CD8-positive, alpha-beta memory T cell (primary cell): ENCODE measurements at places on chromosomes 13 and 19.
A peak's percentile ranks its signal among the peaks of the same experiment; 100 is the strongest.

- no peak for DNase-seq
- no peaks in the 10 kb centered on the region for H3K4me1 ChIP-seq
- no peaks in the 10 kb centered on the region for H3K27me3 ChIP-seq
- peaks cover 33% of the 10 kb centered on the region for H3K36me3 ChIP-seq
- H3K4me3 ChIP-seq = no peak overlapping the region
Observed at GRCh38 chr19:33089010-33089409, 8.0 kb downstream of the GPATCH1 start.

GRCh38 chr13:94613051-94613450 is 11.4 kb downstream of the GPR180 start:
- no peaks in the 10 kb centered on the region for H3K4me1 ChIP-seq
- H3K36me3 ChIP-seq = no peaks in the 10 kb centered on the region
- no peak for DNase-seq
- no peak overlapping the region for H3K27ac ChIP-seq
- H3K27me3 ChIP-seq = no peaks in the 10 kb centered on the region

DNA sequence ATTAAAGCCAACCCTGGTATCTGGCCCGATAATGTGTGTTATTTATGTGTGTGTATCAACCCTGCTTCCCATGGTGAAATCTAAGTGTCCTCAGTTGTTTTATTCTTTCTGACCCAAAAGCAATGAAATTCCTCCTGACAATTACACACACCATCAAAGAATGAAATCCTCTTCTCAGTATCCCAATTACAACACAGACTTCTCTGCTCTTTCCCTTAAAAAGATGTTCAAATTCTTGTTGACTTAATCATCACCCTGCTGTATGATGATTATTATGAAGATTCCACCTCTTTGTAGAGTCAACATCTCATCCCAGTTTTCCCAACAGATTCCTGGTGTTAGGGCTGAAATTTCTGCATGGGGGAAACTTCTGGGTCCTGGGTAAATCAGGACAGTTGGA is 8.9 kb upstream of the TRPC4 start:
- H3K27me3 ChIP-seq = no peaks in the 10 kb centered on the region
- H3K4me3 ChIP-seq = no peak overlapping the region
- H3K4me1 ChIP-seq = no peaks in the 10 kb centered on the region
- DNase-seq = no peak
- H3K36me3 ChIP-seq = no peaks in the 10 kb centered on the region

DNA sequence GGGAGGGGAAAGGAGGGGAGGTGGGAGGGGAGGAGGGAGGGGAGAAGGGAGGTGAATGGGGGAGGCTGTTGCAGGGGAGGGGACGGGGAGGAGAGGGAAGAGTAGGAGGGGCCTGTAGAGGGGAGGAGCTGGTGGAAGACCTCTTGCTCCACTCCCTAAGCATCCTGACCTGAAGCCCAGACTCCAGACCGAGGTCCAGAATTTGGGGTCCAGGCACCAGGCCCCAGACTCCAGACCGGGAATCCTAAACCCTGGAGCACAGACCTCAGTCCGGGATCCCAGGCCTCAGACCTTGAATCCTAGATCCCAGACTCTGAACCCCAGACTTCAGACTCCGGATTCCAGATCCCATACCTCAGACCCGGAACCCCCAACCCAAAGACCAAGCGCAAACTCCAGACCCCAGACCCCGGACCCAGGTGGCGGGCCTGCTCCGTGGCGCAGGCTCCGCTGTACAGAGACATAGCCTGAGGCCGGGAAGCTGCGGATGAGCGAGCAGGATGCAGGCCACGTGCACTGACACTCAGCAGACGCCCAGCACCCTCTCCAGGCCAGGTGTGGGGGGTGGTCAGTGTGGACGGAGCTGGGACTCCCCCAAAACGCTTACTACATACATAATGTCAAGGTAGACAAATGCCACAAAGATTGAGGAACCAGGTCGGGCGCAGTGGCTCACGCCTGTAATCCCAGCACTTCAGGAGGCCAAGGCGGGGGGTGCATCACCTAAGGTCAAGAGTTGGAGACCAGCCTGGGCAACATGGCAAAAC is 710 bp upstream of the BTBD2 start:
- DNase-seq = peak; percentile 30
- H3K27me3 ChIP-seq = no peaks in the 10 kb centered on the region
- H3K27ac ChIP-seq = no peak overlapping the region
- peaks cover 6% of the 10 kb centered on the region for H3K4me1 ChIP-seq

GRCh38 chr13:87107651-87108050 is 563.5 kb upstream of the SLITRK5 start:
- H3K27me3 ChIP-seq = no peaks in the 10 kb centered on the region
- H3K4me1 ChIP-seq = no peaks in the 10 kb centered on the region
- H3K4me3 ChIP-seq = no peak overlapping the region
- DNase-seq = no peak
- no peaks in the 10 kb centered on the region for H3K36me3 ChIP-seq

DNA sequence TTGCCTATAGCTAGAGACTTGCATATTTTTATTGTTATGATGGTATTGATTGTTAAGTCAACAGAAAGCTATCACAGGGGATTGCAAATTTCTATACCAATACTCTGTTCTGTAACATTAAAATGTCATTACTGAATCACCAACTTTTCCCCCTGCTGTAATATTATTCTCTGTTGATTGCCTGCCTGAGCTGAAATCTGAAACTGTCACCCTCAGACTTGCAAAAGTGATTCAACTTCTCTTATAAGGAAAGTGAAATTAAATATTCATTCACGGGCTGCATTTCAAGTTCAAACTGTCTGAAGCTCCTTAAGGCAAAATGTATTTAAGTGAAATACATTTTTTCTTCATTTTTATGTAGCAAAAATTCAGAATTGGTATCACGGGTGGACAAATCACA is 723.2 kb downstream of the PCDH9 start:
- H3K4me1 ChIP-seq = no peaks in the 10 kb centered on the region
- DNase-seq = no peak
- no peaks in the 10 kb centered on the region for H3K27me3 ChIP-seq
- no peak overlapping the region for H3K4me3 ChIP-seq
- H3K27ac ChIP-seq = no peak overlapping the region

GRCh38 chr13:89550938-89551337 is 1796.5 kb upstream of the MIR17HG start:
- no peaks in the 10 kb centered on the region for H3K36me3 ChIP-seq
- no peaks in the 10 kb centered on the region for H3K4me1 ChIP-seq
- no peaks in the 10 kb centered on the region for H3K27me3 ChIP-seq
- H3K27ac ChIP-seq = no peak overlapping the region
- DNase-seq = no peak
